ENCODE measurements at places on chromosomes 7 and 10. TPM values are rescaled to one million over a fixed set of nuclear protein-coding genes. Genes with fewer than 3 reads are reported as not detected.
A peak's percentile ranks its signal among the peaks of the same experiment; 100 is the strongest.

GRCh38 chr7:158777793-158778192 is 51.5 kb downstream of the ESYT2 start:
- no peak for DNase-seq

DNA sequence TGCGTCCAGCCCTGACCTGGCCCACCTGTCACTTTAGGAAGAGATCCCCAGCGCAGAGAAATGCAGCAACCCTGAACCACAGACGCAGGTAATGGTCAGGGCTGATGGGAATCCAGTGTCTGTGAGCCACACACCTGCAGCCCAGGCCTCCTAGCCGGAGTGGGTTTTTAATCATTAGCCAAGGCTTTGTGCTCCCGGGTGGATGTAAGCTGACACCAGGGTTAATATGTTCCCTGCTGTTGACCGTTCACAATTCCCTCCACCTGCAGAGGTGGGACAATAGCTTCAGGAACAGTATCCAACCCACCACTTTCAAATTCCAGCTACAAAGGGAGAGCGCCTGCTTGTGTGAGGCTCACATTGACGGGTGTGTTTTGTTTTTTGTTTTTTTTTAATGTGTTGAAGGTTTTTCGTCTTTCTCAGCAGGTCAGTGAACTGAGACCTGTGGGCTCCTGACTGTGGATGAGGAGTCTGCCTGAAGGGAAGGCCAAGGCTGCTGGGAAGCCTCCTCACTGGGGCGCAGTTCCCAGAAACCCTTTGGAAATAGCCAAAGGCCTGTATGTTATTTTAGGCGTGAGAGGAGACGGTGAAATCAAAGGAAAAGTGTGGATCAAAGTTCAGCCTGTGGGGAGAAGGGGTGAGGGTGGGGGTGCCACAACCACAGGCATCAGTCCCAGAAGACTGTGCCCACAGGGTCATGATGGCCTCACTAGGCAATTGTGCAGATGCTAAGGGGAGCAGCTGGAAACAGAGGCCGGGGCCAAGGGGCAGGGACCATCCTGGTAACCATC is 111.1 kb downstream of the TNS3 start:
- no peak for DNase-seq

DNA sequence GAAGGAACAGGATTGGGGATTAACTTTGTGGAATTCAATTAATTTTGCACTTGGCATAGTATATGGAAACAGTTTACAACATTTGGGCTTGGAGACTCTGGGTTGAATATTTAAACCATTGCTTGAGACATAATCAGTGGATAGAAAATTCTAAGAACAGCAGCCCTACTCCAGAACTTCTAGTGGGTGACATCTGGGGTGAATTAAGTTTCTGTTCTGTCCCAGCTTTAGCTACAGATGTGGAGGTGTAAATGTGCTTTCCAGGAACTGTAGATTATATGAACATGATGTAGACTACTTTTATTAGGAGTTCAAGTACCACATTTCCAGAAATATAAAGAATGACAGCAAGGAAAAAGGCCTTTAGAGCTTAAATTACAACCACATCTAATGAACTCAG is 51.9 kb upstream of the SKAP2 start:
- DNase-seq: no peak

- no peak for DNase-seq
These were observed 71.2 kb downstream of the DNMBP start for GRCh38 chr10:99938563-99938962.

The FIGNL1 gene
- polyA plus RNA-seq: 2.4 TPM

DNA sequence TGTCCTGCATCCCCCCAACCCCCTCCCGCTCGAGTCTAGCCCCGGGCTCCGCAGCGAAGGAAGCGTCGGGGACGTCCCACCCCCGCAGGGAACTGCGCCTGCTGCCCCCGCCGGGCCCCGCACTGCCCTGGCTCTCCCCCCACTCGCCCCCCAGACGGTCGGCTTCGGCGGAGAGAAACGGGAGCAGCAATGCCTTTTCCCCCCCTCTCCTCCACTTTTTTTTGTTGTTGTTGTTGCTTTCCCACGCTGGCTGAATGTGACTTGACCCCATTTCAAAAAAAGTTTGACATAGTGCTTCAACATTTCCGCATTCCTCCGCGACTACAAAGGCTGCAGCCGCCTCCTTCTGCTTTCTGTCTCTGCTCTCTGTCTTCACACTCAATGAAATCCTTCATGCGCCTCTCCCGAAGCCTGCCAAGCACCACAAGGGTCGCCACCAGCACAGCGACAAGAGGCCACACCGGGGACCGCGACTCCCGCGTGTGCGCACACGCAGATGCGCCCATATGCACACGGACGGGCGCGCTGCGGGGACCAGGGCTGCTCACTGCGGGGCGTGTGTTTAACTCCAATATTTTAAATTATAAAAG is 1.0 kb downstream of the CDK6 start:
- peak; percentile 64 for DNase-seq

DNA sequence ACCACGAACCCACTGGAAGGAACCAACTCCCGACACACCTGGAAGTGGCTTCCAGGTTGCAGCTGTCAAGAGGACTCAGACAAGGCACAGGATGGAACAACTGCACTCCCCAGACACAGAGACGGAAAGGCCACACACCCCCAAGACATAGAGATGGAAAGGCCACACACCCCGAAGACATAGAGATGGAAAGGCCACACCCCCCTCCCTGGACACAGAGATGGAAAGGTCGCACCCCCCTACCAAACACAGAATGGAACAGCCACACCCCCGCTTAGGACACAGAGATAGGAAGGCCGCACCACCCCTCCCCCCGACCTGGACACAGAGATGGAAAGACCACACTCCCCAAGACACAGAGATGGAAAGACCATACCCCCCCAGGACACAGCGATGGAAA is 7.6 kb downstream of the ZNF511 start:
- no peak for DNase-seq

DNA sequence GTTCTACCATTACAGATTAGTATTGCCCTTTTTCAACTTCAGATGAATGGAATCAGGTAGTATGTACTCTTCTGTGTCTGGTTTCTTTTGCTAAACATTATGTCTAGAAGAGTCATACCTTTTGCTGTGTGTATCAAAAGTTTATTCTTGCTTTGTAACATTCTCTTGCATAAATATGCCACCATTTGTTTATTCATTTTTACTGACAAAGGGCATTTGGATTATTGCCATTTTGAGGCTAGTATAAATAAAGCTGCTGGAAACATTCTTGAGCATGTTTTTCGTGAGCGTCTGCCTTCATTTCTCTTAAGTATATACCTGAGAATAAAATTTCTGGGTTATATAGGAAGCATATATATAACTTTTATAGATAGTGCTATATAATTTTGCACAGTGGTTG is 121.7 kb upstream of the CSTF2T start:
- DNase-seq: no peak

DNA sequence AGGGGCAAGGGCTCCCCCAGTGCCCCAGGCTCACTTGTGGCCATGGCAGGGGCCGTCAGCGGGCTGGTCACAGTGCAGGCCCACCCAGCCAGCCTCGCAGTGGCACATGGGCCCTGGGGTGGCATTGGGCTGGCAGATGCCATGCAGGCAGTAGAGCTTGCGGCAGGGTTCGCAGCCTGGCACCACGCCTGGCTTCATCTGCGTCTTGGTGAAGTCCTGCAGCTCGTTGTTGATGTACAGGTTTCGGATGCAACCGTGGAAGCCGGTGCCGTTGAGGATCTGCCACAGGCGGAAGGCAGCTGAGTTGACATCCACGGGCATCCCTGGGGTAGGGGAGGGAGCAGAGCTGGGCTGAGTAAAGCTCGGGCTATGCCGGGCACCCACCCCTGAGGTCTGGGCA is 170.6 kb downstream of the LCOR start:
- DNase-seq: no peak

GRCh38 chr7:125561006-125561405 is 631.4 kb upstream of the POT1 start:
- DNase-seq: no peak

Measured in CD14-positive monocyte (primary cell).